ENCODE measurements at places on chromosomes 1 and 21. TPM values are rescaled to one million over a fixed set of nuclear protein-coding genes. Genes with fewer than 3 reads are reported as not detected.

Gene SLC30A7
- 1.8 TPM for polyA plus RNA-seq

- DNase-seq = no peak
- H3K27me3 ChIP-seq = no peaks in the 10 kb centered on the region
- peak overlapping the region; percentile 78 for H3K4me3 ChIP-seq
- peak overlapping the region; percentile 98 for H3K27ac ChIP-seq
- H3K4me1 ChIP-seq = peaks cover 9% of the 10 kb centered on the region
- no peaks in the 10 kb centered on the region for H3K36me3 ChIP-seq
These were observed 647 bp downstream of the RO60 start for GRCh38 chr1:193060115-193060403.

DNA sequence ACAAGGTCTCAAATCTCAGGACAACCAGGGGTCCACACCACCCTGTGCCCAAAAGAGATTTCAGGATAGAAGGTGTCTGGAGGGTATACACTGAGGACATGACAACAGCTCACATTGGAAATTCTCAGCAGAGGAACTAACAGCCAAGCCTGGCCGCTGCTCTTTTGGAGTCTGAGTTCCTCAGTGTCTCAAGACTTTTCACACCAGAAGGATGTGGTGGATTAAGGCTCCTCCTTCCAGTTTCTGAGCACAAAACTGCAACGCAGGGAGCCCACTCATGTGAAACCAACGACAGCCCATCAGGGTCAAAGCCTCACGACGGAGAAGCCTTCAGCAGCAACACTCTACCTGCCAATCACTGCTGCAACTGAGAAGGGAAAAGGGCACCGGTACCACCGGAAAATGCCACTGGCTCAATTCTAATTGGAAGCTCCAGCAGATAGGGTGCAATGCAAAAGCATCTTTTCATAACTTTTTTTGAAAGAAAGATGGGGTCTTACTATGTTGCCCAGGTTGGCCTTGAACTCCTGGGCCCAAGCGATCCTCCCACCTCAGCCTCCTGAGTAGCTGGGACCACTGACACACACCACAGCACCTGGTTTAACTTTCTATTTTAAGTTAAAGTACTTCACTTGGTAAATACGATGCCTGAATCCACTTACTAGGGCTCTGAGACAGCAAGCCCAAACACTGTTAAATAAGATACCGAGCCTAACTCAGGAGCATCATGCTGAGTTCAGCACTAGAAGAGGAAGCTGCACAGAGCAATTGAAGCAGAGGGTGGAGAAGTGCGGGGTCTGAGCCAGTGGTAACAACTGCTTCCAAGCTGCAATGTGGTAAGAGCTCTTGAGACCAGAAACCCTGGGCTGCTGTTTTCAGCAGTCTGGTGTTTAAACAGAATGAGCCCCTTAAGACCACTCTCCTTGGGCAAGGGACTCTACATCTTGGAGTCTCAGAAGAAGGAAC, 7.8 kb downstream of the CAPZB start:
- peak overlapping the region; percentile 49 for H3K27ac ChIP-seq
- H3K4me1 ChIP-seq = peaks cover 53% of the 10 kb centered on the region
- no peak for DNase-seq

- H3K4me3 ChIP-seq = peak overlapping the region; percentile 46
- peak overlapping the region; percentile 96 for H3K27ac ChIP-seq
- DNase-seq = peak; percentile 61
- no peaks in the 10 kb centered on the region for H3K27me3 ChIP-seq
- H3K36me3 ChIP-seq = no peaks in the 10 kb centered on the region
These were observed 10.6 kb downstream of the TXNIP start for GRCh38 chr1:145985502-145986439.

DNA sequence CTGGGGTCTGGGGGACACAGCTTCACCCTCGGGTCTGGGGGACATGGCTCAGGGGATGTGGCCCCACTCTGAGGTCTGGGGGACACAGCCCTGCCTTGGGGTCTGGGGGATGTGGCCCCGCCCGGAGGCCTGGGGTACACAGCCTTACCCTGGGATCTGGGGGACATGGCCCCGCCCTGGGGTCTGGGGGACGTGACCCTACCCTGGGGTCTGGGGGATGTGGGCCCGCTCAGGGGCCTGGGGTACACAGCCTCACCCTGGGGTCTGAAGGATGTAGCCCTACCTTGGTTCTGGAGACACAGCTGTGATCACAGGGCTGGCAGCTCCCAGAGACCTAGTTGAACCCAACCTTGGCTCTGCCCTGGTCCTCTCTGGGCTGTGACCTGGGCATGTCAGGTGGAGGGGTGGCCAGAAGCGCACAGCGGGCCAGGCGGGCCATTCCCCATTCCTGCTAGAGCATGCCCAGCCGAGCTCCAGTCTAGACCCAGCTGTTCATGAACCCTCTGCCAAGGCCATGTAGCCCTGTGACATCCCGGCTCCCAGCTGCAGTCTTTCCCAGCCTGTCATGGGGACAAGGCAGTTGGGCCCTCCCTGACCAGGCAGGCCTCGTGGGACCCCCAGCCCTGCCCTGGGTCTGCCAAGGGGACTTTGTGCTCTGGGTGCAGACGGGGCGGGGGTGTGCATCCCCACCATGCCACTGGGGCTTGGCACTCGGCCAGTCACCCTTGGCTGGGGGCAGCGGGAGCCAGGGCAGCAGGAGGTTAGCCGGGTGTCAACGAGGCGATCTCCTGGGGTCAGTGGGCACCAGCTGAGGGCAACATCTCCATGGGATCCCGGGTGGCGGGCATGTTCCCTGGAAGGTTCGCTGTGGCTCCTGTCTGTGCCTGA, 43.9 kb downstream of the WNT9A start:
- no peaks in the 10 kb centered on the region for H3K36me3 ChIP-seq
- H3K4me3 ChIP-seq = no peak overlapping the region
- no peaks in the 10 kb centered on the region for H3K27me3 ChIP-seq

GRCh38 chr1:69312055-69312732, 255.5 kb upstream of the LRRC7 start:
- H3K27ac ChIP-seq = no peak overlapping the region
- H3K4me3 ChIP-seq = no peak overlapping the region
- H3K4me1 ChIP-seq = no peaks in the 10 kb centered on the region
- H3K36me3 ChIP-seq = no peaks in the 10 kb centered on the region
- DNase-seq = no peak

DNA sequence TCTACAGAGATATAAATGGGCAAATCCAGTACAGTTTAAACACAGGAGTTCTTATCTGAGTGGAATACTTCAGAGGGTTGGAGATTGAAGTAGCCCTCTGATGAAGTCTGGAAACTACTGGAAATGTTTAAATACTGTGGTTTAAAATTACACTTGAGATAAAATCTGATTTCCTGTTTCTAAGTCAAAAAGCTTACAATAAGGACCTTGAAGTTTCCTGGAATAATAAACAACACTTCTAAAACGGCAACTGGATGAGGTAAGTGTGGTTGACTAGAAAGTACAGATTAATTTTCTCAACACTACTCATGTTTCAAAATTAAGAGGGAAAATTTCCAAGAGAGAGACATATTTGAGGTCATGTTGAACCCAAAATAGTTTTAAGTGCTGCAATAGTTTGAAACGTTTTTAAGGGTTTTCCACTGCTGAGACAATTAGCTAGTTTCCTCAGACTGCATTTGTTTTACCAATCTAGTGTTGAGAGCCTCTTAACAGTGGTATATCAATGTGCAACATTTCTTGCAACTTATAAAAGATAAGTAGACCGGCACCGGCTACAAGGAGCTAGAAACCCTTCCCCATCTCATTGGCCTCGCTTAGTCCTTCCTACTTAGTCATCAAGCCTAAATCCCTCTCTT, 27.4 kb downstream of the KCNA3 start:
- no peak overlapping the region for H3K4me3 ChIP-seq
- DNase-seq = no peak
- no peaks in the 10 kb centered on the region for H3K4me1 ChIP-seq
- no peak overlapping the region for H3K27ac ChIP-seq
- H3K36me3 ChIP-seq = no peaks in the 10 kb centered on the region

Gene RHBDL2
- 0.12 TPM for polyA plus RNA-seq

DNA sequence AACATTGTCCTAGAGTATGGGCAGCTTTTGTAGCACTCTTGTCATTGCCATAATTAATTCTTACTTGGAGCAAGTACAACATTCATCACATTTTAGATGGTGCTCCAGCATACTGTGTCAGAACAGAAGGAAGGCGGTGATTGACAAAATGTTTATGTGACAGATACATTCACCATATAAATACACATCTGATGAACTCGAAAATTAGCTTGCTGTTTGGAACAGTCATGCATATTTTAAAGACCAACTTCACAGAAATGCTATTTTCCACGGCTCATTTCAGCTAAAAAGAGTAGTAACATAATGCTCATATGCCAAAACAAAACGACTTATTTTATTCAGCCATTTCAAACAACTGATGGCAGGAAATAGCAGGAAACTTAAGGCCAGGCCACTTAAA, 302.7 kb downstream of the MRPL39 start:
- H3K27ac ChIP-seq = no peak overlapping the region
- no peak overlapping the region for H3K4me3 ChIP-seq
- DNase-seq = no peak

DNA sequence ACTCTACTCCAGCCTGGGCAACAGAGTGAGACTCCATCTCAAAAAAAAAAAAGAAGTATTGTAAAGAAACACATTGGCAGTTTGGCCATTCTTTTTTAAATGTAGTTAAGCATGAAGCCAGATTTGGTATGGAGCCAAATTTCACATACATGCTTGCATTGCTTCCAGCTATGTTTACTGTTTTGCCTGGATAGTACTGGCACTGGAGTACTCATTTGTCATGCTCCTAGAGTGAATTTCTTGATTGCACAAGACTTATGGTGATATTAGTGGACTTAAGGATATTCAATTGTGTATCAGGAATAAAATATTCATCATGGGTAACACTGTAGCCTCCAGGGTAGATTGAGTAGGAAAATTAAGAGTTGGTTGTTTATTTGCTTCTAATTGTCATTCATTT, 24.5 kb upstream of the SLC9A1 start:
- no peak overlapping the region for H3K27ac ChIP-seq
- H3K4me3 ChIP-seq = no peak overlapping the region
- no peaks in the 10 kb centered on the region for H3K4me1 ChIP-seq

DNA sequence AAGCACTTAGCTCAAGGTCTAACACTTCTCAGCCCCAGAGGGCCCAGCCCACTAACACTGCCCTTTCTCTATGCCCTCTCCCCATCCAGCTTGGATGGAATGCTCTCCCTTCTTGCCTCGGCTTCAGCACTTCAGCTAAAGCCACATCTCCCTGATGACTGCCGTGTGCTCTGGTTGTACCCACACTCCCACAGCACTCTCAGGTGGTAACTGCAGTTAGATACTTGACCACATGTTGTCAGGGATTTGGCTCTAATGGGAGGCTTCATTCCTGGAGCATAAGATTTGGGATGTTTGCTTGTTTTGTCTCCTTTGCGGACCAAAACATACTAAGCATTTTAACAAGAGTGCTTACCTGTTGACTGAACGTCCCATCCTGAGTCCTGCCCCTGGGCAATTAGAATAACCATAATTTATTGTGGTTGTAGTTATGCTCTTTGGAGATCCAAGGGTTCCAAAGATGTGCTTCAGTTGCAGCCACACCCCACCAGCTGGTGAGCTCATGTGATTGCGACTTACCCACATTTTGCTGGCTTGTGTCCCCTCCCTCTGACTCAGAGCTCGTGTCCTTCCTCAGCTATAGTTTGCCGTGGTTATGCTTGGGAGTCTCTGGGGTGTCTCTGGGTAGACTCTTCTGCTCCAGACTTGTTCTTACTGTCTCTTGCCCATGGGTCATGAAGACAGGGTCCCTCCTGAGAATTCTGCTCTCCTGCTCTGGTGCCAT, 7.7 kb upstream of the SLC26A9 start:
- no peaks in the 10 kb centered on the region for H3K36me3 ChIP-seq
- DNase-seq = no peak
- H3K27me3 ChIP-seq = no peaks in the 10 kb centered on the region
- no peak overlapping the region for H3K4me3 ChIP-seq
- no peak overlapping the region for H3K27ac ChIP-seq

- no peaks in the 10 kb centered on the region for H3K36me3 ChIP-seq
- H3K4me1 ChIP-seq = peaks cover 37% of the 10 kb centered on the region
- no peak overlapping the region for H3K27ac ChIP-seq
- no peak overlapping the region for H3K4me3 ChIP-seq
- no peaks in the 10 kb centered on the region for H3K27me3 ChIP-seq
- DNase-seq = no peak
These were observed 232.6 kb downstream of the TRABD2B start for GRCh38 chr1:47764461-47765046.

- H3K27me3 ChIP-seq = no peaks in the 10 kb centered on the region
- H3K27ac ChIP-seq = no peak overlapping the region
- no peaks in the 10 kb centered on the region for H3K36me3 ChIP-seq
- no peak for DNase-seq
These were observed 15.6 kb upstream of the ACADM start for GRCh38 chr1:75708910-75709309.

DNA sequence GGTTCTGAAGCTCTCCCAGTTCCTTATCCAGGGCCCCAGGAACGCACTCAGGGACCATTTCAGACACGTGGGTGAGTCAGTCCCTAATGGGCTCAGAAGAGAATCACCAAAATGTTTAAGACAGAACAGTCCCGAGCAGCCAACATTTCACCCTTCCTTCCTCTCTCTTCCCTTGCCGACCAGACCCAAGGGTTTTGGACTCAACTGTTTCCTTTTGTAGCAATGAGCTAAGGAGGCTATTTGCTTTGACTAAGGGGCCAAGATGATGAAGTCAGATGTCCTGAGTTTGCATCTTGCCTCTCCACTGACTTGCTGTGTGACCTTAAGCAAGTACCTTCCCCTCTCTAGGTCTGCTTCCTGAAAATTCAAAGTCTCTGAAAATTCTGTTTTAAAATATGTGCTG, 472.3 kb upstream of the VAMP3 start:
- no peak overlapping the region for H3K4me3 ChIP-seq
- H3K36me3 ChIP-seq = no peaks in the 10 kb centered on the region
- no peaks in the 10 kb centered on the region for H3K27me3 ChIP-seq
- H3K4me1 ChIP-seq = peaks cover 4% of the 10 kb centered on the region

GRCh38 chr1:28067523-28068090, 20.8 kb downstream of the EYA3 start:
- no peak for DNase-seq
- no peak overlapping the region for H3K4me3 ChIP-seq
- no peaks in the 10 kb centered on the region for H3K36me3 ChIP-seq
- no peak overlapping the region for H3K27ac ChIP-seq
- no peaks in the 10 kb centered on the region for H3K27me3 ChIP-seq
- peaks cover 22% of the 10 kb centered on the region for H3K4me1 ChIP-seq

GRCh38 chr1:204909109-204909508, 38.4 kb downstream of the NFASC start:
- H3K4me3 ChIP-seq = no peak overlapping the region
- H3K4me1 ChIP-seq = no peaks in the 10 kb centered on the region

GRCh38 chr1:119007670-119008482, 19.7 kb upstream of the TBX15 start:
- H3K27me3 ChIP-seq = peaks cover 71% of the 10 kb centered on the region
- peak overlapping the region; percentile 8 for H3K4me3 ChIP-seq
- peaks cover 28% of the 10 kb centered on the region for H3K4me1 ChIP-seq

DNA sequence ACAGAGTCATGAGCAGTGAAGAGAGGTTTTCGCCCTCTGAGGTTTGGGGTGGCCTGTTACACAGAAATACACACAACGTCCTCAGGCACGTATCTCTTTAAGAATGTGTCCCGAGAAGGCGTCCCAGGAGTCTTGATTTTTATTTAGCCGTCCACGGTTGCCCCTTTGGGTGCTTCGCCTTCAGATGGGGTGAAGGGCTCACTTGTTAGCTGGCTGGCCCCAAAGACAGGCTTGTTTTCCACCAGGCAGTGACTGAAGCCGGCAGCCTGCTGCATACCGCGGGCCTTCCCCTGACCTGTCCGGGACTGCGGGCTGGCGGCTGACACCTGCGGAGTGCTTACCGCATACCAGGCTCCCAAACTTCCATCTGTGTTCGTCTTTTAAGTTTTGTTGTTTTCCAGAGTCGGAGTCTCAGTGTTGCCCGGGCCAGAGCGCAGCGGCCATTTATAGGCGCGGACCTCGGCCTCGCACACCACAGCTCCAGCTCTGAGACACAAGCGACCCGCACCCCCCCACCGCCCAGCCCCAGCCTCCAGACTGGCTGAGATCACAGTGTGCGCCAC, 1.6 kb upstream of the ADARB1 start:
- DNase-seq = no peak
- H3K4me1 ChIP-seq = peaks cover 6% of the 10 kb centered on the region
- H3K36me3 ChIP-seq = no peaks in the 10 kb centered on the region

Gene CYP2J2
- polyA plus RNA-seq = 161 TPM
